A549 (cell line): ENCODE measurements at places on chromosomes 2 and 18. TPM values are rescaled to one million over a fixed set of nuclear protein-coding genes. Genes with fewer than 3 reads are reported as not detected.

The SCYGR4 gene
- polyA plus RNA-seq = not detected in 3 replicates

The BUB1 gene
- 36.9 to 44.0 TPM (median 38.2 TPM) in 3 replicates for polyA plus RNA-seq

The ANKRD36C gene
- 2.2 to 3.1 TPM (median 2.5 TPM) in 3 replicates for polyA plus RNA-seq

The WDCP gene
- polyA plus RNA-seq = 12.1 to 12.9 TPM (median 12.7 TPM) in 3 replicates

The CLEC4F gene
- polyA plus RNA-seq = not detected in 3 replicates

GRCh38 chr2:68772109-68772508 lies 37.5 kb downstream of the ARHGAP25 start:
- no peak for DNase-seq

DNA sequence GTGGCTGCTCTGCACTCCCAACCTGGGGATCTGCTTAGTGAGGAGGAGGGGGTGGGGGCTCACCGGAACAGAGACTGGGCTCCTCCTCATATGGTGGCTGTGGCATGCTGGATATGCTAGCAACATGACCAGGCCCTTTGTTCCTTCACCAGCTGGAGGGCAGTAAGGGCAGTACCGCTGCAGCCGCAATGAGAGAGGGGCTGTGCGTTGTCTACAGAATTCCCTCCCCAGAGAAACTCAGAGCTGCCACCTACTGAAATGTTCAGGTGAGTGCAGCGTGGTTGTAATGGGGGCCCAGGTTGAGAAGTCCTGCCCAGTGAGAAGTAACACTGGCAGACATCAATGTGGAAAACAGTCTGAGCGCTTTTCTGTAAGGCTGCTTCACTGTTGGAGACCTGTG lies 1211.9 kb upstream of the NXPH2 start:
- DNase-seq = no peak

- no peak for DNase-seq
These were observed 27.4 kb downstream of the SLC66A2 start for GRCh38 chr18:79923896-79924585.

GRCh38 chr2:1459727-1460126 lies 46.5 kb downstream of the TPO start:
- DNase-seq = no peak

DNA sequence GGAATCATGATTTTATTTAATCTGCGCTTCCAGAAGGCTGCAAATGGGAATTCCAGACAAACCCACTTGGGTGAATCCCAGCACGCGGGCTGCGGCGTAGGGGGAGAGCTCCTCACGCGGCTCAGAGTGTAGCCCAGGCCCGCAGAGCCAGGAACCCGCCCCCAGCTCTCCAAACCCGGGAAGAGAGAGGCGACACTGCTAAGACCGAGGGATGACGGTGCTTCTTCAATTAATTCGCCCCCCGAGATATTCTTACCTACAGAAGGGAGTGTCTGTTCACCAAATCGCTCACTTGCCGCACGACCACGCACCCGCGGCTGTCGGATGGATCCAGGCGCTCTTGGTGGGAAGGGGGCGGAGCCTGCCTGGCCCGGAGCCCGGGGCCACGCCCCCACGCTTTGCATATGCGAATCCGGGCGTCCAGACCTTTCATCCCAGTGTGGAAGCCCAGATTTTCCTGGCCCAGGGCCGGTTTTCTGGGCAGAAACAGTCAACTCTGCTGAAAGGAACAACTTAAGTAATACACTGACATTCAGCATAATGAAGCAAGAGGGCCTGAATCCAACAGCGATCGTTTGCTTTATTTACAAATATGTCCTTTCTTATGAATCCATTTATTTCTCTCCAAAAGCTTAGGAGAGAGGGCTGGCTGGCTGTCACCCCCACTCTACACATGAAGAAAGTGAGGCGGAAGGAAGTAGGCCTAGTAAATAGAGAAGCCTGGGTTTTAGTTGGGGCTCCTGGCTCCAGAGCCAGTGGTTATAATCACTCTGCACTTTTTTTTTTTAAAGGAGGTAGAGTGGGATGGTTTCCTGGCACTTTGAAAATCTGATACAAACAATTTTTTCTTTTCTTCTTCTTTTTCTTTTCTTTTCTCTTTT lies at the start of gene SLC19A3:
Gene SLC19A3, minus strand, starts transcription at position 342 of the 881 bp plus-strand sequence. CDS start 15,710 bp downstream, outside the sequence.
- peak; percentile 82 for DNase-seq

DNA sequence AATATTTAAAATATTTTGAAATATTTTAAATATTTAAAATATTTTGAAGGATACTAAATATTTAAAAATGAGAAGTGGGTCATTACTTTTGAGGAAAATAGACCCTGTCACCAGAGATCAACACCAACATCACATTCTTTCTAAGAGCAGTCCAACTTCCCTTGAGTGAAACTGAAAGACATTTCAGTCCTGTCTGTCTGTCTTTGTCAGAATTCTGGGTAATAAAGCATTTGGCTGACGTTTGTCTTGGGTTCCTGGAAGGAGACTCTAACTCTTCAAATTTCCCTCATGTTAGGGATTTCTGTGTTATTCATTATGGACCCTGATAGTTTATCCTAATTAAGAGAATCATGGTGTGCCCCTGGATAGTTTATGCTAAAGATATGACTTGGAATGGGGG lies 32.8 kb downstream of the TTC21B start:
- no peak for DNase-seq
